ENCODE measurements at places on chromosomes 1 and 21.

- DNase-seq = no peak
These were observed 50.6 kb upstream of the SLC35A3 start for GRCh38 chr1:99919220-99919619.

DNA sequence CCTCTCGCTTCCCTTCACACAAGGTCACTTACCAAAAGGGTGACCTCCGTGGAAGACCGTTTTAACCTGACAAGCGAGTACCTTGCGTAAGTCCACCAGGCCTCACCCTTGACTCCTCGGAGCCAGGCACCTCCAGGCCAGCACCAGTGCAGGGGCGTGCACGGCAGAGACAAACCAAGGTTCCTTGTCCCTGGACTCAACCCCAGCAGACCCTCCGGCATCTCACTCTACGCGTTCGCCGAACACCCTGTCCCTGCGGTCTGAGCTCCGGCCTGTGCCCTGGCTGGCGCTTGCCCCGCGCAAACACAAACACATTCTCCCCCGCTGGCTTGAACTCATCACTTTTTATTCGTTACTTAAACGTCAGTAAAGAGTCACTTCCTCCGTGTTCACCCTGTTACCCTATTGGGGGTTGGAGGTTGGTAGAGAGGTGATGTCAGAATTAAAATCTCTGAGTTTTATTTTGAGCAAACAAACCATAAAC is 4.5 kb downstream of the TBX15 start:
- DNase-seq = no peak

DNA sequence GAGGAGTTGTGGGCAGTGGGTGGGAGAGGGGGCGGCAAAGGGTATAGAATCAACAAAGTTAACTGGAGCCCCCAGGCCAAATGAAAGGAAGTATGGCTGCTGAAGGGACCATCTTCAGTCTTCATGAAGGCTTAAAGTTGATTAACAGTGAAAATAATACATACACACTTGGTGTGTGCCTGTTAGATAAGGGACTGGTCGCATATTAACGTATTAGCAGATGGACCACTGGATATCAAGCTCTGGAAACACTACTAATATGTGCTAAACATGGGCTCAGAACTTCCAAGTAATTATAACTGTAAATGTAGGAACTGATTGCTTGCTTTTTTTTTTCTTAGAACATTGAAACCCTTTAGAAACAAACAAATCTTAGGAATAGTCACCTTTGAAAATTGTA is 224.7 kb upstream of the KIAA0040 start:
- no peak for DNase-seq

- no peak for DNase-seq
These were observed 6.7 kb upstream of the ARF1 start for GRCh38 chr1:228075801-228076271.

DNA sequence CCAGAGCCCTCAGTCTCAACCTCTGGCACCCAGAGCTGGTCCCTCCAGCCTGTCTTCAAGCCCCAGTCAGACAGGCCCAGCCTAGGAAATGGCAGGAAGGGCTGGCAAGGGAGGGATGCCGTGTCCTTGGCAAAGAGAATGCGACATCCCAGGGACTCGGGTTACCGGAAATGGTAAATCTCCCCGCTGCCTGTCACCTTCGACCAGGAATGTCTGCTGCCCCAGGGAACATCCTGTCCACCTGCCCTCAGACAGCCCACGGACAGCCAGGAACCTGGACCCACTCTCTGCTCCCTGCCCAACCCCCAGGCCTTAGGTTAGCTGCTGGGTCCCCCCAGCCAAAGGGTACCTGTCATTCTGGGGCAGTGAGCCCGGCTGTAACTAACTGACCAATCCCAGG is 23.9 kb downstream of the HSPG2 start:
- DNase-seq = no peak

GRCh38 chr1:182389619-182390047 is 2.0 kb downstream of the GLUL start:
- DNase-seq = peak; percentile 73

DNA sequence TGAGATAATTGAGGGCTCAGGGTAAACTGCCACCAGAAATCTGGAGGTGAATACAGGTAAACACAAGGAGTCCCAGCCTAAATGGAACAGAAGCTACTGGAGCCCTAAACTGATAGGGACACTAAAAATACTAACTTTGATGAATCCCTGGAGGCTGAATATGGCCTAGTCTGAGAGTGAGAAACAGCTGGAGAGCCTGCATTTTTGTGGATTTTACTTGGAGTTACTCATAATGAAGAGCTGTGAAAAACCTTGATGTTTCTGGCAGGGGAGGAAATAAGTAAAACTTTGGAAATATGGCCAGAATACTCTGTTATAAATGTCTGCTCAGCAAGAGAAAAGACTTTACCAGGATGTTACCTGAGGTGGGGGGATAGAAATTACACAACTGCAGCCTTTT is 164.4 kb downstream of the LIPI start:
- no peak for DNase-seq

GRCh38 chr1:70899735-70900134 is 147.9 kb downstream of the PTGER3 start:
- no peak for DNase-seq

- no peak for DNase-seq
These were observed 12.1 kb downstream of the ERG start for GRCh38 chr21:38486221-38486620.

DNA sequence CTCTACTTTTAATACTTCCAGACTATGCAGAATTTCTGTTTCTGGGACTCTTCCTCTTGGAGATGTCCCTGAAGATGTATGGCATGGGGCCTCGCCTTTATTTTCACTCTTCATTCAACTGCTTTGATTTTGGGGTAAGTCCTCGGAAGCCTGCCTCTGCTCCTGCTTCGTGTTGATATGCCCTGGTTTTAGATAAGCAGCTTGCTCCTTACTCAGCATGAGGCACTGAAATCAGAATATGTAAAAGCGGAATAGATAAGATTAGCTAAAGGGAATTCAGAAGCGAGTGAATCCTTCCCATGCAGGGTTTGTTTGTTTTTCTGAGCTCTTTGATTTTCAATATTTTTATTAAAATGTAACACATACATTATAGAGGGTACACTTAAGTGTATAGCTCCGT is 234.7 kb downstream of the CACNA1E start:
- DNase-seq = no peak

DNA sequence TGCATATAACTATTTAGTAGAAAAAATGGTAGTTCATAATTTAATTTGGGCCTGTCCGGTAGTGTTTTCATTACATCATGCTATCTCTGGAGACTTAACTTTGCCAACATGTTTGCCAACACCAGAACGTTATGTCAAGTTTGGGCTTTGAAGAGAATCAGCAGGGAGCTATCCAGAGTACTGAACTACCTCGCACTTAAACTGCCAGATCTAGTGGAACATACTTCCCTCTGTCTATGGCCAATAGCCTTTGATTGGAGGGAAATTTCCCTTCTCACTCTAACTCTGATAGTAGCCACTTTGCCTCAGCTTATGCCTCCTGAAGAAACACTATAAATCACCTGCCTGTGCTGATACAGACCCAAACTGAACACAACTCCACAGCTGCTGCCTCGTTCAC is 10.0 kb downstream of the LRRC53 start:
- DNase-seq = no peak

GRCh38 chr21:45932922-45933502 is 48.6 kb upstream of the COL6A1 start:
- no peak for DNase-seq

DNA sequence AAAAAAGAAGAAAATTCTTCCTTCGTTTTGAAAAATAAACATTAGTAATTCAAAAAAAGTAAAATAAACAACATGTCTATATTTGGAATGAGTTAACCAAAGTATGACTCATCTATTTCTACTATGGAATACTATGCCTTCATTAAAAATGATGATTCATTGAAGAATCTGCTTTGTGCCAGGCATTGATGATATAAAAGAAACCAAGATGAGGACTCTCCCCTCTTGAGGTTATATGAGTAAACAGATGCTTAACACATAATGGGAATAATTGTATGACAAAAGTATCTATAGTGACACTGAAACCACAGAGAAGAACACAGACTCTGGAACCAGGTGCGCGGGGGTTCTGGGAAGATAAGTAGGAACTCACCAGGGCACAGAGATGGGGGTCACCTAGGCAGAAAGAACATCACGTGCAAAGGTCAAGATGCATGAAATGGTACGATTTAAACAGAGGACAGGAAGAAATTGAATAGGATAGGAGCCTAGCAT is 18.8 kb downstream of the ELF3 start:
- no peak for DNase-seq

DNA sequence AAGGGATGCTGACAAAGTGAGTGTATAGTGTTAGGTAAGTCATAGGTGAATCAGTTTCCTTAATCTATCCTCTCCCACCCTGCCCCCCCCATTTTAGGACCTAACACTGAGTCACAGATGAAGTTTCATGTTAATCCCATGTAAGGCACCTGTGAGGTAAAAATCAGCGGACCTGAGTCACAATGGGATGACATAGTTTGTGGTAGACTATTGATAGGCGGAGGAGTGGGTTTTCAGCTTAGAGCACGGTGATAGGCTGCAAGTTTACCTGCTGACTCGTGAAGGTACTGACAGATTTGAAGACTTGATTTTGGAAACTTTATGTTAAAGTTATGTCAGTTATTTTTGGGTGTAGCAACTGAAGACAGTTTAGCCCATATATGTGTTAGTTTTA is 1.7 kb downstream of the TOR1AIP1 start:
- peak; percentile 69 for DNase-seq

DNA sequence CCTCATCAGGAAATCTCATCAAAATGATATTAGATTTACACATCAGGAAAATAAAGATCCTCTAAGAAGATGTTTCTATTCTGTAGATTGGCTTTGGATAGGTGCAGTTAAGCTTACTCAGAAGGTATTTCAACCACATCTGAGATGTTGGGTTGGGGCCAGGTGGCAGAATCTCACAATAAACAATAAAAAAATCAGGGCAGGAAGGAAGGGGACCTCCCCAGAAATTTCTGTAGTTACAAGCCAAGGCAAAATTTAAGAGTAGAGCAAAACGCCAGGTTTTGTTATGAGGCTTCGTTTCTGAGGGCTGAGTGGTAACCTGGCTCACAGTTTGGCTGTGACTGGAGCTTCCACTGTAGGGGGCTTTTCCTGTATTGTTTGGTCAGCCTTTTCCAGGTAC is 84.8 kb downstream of the HUNK start:
- DNase-seq = no peak

- DNase-seq = no peak
These were observed 58.0 kb downstream of the PGM1 start for GRCh38 chr1:63651161-63651701.

GRCh38 chr1:28592321-28593071 is 431 bp downstream of the RAB42 start:
- DNase-seq = peak; percentile 35

DNA sequence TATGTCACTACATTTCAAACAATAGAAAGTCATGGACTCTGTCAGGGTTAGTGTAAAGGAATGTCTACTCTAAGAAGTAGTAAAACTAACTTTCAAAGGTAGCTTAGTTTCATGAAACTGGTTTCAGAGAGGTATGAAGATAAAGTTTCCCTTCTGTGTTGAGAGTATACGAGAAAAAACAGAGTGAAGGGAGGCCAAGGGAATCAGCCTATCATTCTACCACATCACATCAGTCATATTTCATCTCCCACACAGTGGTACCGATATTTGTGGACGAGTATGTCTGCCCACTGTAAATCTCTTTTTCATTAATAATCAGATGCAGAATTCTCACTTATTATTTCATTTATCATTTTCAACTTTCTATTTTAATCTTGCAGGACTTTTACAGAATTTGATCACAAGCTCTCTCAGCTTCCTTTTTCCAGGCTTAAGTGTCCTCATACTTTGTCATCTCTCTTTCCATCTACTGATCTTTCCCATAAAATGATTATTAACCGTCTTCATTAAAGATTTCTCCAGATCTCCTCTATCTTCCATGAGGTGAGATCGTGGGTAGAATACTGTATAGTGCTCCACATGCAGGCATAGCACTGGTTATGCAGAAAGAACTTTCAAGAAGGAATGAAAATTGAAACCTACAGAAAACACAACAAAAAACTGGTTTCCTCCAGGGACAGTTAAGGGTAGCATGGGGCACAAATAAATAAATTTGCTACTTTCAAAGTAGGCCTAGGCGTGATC is 11.5 kb upstream of the IFI16 start:
- no peak for DNase-seq

DNA sequence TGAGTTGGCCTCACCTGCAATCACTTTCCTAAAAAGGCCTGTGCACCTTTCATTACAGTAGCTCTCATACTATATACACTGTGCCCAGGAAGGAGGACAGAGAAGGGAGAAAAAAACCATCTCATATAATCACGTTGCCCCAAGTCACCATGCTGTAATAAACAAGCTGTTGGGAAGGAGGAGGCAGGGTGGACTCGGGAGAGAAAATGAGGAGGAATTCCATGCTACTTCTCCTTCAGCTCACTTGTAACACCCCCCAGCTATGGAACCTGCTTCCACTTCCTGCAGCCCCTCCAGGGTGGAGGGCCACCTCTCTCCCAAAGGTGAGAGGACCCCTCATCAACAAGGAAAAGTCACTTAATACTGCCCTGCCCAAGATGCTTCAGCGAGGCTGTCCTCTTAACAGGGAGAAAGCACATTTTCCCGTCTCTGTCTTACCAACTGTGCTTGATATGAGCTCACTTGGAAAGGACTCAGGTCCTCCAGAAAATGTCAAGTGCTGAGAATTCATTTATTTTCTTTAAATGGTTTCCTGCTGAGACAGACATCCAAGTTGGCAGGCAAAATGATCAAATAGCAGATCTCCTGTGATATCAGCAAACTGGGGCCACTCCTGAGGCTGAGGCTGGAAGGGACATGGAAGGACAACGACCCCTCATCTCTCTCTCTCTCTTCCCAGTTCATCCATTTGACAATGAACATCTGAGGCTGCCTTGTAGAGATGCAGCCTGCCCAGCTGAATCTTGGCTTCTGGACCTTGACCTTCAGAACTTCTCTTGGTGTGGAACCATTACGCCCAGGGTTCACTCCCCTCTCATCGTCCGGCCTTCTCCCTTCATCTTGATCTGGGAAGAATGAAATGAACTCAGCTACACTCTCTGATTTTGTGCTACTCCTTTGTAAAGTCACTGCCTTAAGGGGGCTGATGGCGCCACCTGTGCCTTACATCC is 54.0 kb downstream of the CAPN9 start:
- DNase-seq = no peak

GRCh38 chr1:7345516-7345915 is 425.6 kb upstream of the VAMP3 start:
- no peak for DNase-seq

DNA sequence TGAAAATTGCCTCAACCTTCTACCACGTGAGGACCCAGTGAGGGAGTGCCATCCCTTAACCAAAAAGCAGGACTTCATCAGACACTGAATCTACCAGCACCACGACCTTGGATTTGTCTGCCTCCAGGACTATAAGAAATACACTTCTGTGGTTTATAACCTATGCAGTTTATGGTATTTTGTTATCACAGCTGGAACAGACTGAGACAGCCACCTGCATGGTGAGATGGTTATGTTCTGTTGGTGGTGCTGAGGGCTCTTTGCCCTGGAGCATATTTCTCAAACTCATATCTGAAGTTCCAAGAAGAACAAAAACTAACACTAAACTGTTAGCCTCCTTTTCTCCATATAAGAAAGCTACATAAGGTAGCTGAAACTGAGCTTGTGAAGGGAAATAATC is 69.8 kb upstream of the RGS18 start:
- DNase-seq = no peak

- DNase-seq = no peak
These were observed 12.3 kb upstream of the RCC2 start for GRCh38 chr1:17451731-17452130.
